ENCODE measurements at places on chromosomes 7 and 10.

DNA sequence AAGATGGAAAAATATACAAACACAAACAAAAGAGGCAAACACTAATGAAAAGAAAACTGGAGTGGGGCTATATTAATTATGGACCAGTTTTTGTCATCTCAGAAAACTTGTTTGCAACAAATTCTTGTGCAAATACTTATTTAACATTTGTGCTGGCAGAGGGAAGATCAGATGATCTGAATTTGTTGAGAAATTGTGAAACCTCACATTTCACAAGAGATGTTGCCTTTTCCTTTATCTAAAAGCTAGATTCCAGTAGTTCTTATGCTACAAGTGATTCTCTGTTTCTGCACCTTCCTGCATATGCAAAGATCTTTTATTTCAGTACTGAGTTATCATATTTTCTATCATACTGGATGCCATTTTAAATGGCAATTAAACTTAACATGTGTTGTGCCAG lies 320.7 kb downstream of the SUGCT start:
- no peak for DNase-seq

- DNase-seq = no peak
Measured at GRCh38 chr10:48194830-48195229, 79.7 kb downstream of the FRMPD2 start.

- DNase-seq = no peak
Measured at GRCh38 chr7:108434010-108434409, 22.2 kb downstream of the NRCAM start.

- DNase-seq = no peak
Measured at GRCh38 chr10:103459615-103460014, 915 bp upstream of the CALHM1 start.

DNA sequence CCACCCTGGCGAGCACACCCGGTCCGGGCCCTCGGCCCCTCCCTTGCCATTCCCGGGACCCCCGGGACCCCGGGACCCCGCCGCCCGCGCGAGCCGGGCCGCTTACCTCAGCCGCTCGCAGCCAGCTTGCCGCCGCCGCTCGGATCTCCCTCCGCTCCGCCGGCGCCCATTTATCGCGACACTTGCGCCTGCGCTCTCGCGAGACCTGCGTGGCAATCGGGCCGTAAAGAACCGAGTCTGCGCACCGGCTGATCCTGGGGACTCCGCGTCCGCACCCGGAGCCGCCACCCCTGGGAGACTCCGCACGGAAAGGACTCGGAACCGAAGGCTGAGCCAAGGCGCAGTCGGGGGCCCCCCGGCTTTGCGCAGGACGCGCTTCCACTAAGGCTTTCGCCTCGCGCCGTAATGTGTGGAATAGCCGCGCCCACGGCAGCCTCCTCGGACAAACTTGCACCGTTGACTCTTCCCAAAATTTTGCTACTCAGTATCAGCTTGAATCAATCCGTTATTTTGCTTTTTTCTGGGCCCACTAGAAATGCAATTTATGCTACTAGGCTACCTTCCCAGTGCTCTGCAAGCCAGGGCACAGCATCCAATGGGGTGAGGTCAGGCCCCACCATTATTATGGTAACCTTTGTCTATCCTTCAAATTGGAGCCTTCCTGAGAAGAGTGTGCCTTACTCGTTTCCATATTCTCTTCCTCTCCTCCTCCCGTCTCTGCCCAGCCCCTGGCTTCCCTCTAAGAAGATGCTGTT lies at the start of gene MAD1L1:
Gene MAD1L1, minus strand, starts transcription at position 180 of the 755 bp plus-strand sequence. CDS start 2,812 bp downstream, outside the sequence.
- DNase-seq = peak; percentile 94

GRCh38 chr10:60542657-60543056 lies 153.0 kb upstream of the ANK3 start:
- no peak for DNase-seq

GRCh38 chr10:77875730-77876129 lies 50.8 kb downstream of the DLG5 start:
- DNase-seq = no peak

DNA sequence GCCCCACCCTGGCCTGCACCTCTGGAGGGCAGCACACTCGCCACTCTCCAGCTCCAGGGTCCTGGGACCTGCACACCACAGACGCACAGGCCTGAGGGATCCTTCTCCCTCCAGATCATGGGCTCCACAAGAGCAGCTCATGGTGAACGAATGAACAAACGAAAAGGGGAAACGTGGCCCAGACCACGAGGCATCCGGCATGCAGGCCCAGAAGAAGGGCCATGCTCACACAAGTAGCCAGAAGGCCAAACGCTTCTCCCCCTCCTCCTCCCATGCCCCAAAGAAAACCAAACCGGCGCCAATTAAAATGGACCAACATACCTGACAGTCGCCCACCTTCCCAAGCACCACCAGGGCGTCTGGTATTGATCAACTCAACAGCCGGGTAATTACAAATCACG lies 30.4 kb downstream of the MAD1L1 start:
- no peak for DNase-seq

GRCh38 chr7:151940048-151940811 lies 16.0 kb upstream of the GALNTL5 start:
- DNase-seq = peak; percentile 53

DNA sequence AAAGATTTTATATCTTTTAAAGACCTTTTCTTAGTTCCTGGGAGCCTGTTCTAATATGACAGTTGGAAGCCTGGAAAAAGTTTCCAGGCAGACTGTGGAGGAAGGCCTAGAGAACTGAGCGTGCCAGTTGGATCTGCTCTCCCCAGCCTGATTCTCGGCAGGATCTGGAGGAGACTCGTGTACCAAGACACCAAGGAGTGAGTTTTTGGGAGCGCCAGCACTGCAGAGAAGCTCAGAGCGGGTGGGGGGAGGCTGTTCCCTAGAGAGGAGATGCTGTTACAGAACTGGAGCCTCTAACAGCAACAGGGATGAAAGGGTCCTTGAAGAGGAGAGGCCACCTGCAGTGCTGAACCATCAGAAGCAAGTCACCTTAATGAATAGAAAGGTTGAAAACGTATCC lies 52.9 kb downstream of the LYZL2 start:
- peak; percentile 58 for DNase-seq

DNA sequence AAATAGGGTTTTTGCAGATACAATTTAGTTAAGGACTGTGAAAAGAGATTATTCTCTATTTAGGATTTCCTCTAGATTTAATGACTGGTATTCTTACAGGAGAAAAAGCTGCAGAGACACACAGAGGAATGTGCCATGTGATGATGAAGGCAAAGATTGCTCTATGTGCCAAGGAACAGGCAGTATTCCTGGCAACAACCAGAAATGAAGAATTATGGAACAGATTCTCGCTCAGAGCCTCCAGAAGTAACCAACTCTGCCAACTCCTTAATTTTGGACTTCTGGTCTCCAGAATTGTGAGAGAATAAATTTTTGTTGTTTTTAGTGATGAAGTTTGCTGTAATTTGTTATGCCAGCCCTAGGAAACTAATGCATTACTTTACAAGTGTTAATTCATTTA lies 307.6 kb upstream of the SEMA3A start:
- no peak for DNase-seq

DNA sequence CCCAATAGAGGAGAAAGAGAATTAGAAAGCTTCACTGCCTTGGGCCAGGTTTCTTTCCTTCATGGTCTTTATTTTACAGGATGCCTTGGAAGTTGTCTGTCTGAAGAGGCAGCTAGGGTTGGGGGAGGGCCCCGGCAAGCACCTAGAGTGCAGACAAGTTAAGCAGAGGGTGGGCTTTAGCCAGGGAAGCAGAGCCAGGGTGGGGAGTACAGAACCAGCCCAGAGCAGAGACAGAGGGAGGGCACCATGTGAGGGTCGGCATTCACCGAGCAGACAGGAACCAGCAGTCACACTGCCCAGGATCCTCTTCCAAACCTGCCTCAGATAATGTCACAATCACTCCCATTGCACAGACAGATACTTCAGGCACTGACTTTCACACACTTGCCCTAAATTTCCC lies 75.9 kb downstream of the ADARB2 start:
- no peak for DNase-seq

DNA sequence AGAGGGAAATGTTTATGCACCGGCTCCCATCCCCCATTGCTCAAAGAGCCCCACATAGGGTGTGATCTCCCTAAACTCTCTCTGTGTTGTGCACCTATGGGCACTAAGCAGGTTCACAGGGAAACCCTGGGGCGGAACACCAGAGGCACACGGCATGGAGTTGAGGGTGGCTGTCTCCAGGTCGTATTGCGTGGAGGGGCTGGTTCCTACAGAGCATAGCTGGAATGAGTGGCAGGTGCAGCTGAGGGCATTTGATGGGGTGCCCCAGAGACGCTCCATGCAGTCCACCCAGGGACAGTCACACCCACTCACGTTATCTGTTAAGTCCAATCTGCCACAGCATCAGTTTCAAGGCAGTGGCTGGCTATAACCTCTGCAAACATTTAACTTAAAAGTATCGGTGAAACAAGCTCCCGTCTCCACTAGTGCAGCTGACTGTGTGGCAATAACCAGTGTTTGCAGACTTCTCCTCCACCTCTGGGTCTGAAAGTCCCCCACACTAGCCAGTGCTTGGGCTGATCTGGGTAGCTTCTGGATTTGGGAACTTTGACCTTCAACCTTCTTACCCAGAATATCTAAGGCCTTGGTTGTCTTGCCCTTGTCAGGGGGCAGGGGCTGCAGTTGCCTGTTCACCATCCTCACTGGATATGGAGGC lies 249.2 kb upstream of the ZNF32 start:
- no peak for DNase-seq

GRCh38 chr7:2777898-2778535 lies 66.1 kb downstream of the GNA12 start:
- DNase-seq = no peak

DNA sequence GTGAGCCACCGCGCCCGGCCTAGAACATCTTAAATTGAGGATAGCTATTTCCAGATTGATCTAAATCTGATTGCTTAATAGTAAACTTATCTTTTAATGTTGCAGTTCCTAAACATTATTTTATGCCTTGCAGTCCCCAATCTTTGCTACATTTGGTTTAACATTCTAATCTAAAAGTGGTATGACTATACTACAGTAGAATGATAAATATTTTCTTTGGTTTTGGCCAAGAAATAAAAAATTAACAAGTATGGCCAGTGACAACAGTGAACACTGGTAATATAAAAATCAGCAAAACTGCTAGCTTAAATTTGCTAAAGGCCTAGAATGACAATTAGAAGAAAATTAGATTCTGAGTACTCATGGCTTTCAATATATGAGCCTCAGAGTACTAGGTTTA lies 73.5 kb downstream of the CDK6 start:
- DNase-seq = no peak

- no peak for DNase-seq
Measured at GRCh38 chr7:30977896-30978564, 14.3 kb downstream of the GHRHR start.

- DNase-seq = no peak
Measured at GRCh38 chr10:123146894-123147634, 872 bp upstream of the HMX2 start.

DNA sequence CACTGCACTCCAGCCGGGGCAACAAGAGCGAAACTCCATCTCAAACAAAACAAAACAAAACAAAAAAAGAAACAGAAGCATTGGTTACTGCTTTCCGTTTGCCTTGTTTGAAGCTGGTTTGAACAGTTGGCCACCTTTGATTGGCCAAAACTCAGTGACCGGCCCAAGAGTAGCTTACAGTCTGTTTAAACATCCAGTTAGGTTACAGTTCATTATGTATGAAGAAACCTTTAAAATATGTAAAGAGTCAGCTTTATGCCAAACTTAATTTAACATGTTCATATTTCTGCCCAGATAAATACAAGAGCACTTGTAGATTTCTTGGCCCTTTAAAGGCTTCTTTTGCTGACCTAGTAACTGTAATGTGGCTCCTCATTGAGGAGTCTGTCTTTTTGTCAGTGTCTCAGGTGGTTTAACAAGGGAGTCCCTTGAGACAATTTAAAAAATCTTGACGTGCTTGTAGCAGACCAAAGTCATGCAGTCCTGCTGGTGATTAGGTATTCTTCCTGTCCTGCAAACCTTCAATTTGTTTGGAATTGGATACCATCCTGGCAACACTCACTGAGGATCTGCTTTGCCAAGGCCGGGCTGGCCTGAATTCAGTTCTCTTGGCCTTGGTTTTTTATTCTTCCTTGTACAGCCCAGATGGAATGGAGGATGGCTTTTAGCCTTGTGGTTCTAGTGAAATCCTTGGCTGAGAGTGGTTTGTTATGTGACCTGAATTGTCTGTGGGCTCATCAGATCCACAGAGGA lies 128.9 kb downstream of the PLXDC2 start:
- DNase-seq = peak; percentile 86

GRCh38 chr10:113712755-113713639 lies 33.3 kb downstream of the CASP7 start:
- DNase-seq = no peak

- DNase-seq = no peak
Measured at GRCh38 chr10:86802473-86803108, 46.2 kb downstream of the BMPR1A start.

DNA sequence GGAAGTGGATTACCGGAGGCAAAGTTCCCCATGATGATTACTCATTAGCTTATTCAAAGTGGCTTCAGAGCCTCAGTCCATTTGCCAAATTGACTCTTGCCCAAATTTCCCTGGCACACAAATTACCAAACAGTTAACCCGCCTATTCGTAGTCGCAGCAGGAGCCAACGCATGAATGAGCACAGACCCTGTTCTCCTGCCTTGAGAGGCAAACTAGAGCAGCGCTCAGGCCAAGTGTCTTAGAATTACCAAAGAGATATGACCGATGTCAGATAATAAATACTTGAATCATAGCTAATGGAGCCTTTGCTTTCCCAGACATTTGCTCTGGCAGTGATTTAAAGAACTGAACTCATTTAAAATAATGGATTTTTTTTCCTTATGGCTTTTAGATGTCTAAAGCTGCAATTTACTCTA lies 64.9 kb downstream of the CTTNBP2 start:
- DNase-seq = peak; percentile 60

DNA sequence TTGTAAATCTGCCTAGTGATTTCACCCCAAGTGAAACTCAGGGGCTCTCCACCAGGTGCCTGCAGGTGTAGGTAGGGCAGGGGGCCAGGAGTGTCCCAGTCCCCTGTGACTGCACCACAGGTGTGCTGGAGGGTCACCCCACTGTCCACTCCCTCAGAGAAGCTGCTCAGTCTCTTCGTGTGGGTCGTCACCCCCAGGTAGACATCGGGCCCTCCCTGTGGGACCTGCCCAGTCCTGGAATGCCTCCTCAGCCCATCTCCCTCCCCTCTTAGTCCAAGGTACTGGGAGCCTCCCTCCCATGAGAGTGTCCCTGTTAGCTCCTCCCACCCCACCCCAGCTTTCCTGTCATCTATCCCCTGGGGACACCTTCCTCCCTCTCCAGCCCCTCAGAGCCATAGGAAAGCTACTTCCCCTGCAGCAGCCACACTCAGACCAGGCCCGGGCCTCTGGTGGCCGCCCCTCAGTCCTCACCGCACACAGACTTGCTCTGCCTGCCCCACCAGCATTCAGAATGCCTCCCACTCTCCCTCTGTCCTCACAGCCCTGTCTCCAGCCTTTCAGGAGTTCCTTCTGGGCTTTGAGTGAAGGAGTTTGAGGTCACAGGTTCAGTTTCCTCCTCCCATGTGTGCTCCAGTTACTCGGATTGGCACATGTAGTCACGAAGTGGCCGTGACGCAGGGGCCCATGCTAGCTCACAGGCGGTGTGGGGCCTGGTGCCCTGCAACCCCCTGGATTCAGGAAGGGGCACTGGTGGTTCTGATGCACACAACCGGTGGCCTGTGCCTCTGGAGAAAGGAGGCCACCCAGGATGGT lies 5.1 kb downstream of the ALOX5 start:
- DNase-seq = no peak

- DNase-seq = no peak
Measured at GRCh38 chr10:75040576-75040975, 70.9 kb upstream of the SAMD8 start.
